ENCODE measurements at places on chromosomes 6 and 20. TPM values are rescaled to one million over a fixed set of nuclear protein-coding genes. Genes with fewer than 3 reads are reported as not detected.

DNA sequence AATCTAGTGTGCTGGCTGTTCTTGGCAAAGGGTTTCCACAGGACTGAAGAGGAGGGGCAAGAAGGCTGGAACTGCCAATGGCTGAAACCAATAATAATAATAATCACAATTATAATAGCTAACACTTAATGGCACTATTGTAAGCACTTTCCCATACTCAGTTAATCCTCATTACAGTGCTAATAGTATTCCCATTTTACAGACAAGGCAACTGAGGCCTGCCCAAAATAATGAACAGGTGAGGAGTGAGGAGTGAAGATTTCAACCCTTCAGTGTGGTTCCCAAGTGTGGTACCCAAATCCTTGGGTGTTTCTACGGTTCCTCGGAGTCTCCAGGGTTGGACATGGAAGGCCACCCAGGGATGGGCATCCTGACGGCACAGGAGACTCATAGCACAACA is 69.9 kb downstream of the TRERF1 start:
- no peak for DNase-seq

DNA sequence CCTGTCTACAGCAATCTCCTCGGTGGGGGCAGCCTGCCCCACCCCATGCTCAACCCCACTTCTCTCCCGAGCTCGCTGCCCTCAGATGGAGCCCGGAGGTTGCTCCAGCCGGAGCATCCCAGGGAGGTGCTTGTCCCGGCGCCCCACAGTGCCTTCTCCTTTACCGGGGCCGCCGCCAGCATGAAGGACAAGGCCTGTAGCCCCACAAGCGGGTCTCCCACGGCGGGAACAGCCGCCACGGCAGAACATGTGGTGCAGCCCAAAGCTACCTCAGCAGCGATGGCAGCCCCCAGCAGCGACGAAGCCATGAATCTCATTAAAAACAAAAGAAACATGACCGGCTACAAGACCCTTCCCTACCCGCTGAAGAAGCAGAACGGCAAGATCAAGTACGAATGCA is 19.4 kb downstream of the PRDM1 start:
- DNase-seq, result no peak

BCAS4 gene
- 84.7 TPM for total RNA-seq

ADGRB3 gene
- total RNA-seq, result not detected

VSX1 gene
- not detected for total RNA-seq

Data from Caki2 (cell line).